ENCODE measurements at places on chromosomes 2 and 18.

DNA sequence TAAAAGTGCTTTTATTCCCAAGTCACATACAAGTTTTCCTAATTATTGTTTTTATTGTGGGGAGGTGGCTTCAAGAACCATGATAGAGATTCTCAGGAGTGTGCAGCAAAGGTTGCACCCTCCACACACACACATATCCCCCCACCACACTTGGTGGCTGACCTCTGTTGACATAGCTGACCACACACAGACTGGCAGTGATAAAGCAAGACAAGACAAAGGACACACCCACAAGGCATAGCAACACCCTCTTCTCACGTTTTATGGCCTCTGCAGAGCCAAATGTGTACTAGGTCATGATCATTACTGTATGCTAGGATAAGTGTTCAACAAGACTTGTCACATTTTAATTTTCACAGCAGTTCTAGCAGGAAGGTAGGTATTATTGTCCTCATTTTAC lies 143.0 kb upstream of the EPC2 start:
- DNase-seq, result no peak

GRCh38 chr18:41370740-41371139 lies 584.3 kb upstream of the PIK3C3 start:
- DNase-seq, result no peak

DNA sequence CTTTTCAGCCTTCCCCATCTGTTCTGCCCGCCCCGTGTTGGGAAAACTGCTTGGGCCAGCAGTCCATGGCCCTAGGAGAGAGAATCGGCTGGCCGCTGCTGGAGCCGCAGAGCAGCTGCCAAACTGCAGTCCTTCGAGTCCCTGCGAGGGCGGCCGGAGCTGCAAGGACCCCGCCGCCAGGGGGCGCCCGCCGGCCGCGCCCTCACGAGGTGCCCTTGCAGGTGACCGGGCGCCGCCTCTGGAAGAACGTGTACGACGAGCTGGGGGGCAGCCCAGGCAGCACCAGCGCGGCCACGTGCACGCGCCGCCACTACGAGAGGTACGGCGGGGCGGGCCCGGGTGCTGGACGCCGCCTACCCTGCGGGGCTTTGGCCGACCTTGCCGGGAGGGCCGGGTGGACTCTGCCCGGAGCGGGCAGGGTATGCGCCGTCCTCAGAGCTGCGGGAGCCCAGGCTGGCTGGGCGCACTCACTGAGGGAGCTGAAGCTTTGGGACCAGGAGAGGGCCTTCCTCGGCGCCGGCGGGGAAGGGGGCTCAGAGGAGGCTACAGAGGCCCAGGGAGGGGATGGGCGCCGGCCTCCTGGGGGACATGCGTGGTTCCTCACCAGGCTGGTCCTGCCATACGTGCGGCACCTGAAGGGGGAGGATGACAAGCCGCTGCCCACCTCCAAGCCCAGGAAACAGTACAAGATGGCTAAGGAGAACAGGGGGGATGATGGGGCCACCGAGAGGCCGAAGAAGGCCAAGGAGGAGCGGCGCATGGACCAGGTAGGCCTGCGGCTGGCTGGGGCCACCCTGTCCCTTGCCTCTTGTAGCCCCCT lies 13.6 kb downstream of the ARID5A start:
- DNase-seq, result no peak

GRCh38 chr18:68660354-68661183 lies 54.3 kb downstream of the TMX3 start:
- peak; percentile 40 for DNase-seq

GRCh38 chr2:237091779-237092436 lies 6.2 kb downstream of the COPS8 start:
- no peak for DNase-seq

GRCh38 chr18:63617049-63617914 lies 26.8 kb downstream of the SERPINB4 start:
- peak; percentile 82 for DNase-seq

- no peak for DNase-seq
Observed at GRCh38 chr18:59865241-59865986, 34.4 kb upstream of the PMAIP1 start.

- no peak for DNase-seq
Observed at GRCh38 chr2:19352946-19353720, 5.3 kb downstream of the OSR1 start.

DNA sequence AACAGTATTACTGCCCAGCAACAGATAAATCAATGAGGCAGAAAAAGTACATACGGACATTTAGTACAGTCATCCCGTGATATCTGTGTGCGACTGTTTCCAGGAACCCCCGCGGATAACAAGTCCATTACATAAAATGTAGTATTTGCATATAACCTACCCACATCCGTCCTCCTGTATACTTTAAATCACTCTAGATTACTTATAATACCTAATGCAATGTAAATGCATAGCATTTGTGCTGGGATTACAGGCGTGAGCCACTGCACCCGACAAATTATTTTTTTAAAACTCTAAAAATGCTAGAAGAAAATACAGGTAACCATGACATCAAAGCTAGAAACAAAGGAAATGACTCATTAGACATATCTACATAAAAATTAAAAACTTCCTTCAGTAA lies 91.6 kb downstream of the FAM161A start:
- DNase-seq, result no peak

DNA sequence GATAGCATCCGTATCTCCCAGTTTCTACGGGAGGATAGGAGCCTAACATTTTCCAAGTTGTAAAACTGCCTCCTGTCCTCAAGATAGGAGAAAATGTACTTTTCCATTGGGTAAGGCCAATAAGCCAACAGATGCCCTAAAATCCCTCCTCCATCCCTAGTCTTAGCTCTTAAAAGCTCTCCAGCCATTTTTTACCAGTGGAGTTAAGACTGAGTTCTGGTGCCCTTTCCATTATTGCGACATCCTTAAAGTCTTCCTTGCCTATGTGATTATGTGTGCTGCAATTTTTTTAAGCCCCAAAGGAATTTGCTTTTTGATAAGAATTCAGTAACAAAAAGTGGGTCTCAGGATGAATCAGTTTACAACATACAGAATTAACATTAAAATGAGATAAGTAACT lies 33.0 kb downstream of the LINC00305 start:
- DNase-seq, result no peak

GRCh38 chr2:8926356-8926755 lies 77.1 kb downstream of the MBOAT2 start:
- DNase-seq, result no peak

DNA sequence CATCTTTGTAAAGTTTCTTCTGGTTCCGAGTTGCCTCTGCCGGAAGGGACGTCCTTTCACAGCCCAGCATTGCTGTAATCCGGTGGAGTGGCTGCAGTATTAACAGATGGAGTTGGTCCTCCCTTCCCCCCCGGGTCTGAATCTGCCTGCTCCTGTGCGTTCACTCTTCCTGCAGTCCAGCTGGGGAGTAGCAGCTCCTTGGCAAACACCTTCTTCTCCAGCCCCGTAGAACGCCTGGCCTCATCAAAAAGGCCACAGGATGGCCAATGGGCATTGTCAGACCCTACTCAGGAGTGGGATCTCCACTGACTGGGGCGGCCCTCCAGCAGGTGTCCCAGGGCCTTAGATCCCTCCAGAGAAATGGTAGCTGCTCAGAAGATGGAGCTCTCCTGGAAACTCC lies 234.0 kb downstream of the FAM210A start:
- DNase-seq, result no peak

DNA sequence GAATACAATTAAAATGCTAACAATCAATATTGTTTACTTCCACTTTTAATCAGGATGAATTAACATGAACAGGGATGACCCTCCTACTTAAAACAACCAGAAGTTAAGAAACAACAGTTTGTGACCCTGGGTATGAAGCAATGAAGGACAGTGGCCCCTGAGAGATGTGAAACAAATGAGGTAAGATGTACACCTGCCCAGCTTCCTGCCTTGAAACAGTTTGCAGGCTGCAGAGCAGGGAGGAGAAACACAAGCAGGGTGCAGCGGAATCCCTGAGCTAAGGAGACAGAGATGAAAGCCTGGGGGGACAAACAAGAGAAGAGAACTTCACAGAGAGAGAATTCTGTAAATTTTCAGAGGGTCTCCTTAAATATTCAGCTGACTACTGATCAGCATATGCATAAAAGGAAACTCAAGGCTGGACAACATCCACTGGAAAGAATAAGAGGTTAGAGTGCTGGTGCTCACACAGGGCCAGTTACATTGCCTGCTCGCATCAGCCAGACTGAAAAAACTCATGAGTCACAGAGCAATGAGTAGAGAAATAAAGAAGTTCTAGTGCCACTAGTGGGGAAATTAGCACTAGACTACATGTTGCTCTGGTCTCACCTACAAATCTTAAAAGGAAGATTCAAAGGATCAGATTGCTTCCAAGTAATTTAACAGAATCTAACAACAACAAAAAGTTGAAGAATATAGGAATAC lies 106.4 kb downstream of the PID1 start:
- no peak for DNase-seq

GRCh38 chr2:64142741-64143168 lies 1.5 kb downstream of the PELI1 start:
- no peak for DNase-seq

DNA sequence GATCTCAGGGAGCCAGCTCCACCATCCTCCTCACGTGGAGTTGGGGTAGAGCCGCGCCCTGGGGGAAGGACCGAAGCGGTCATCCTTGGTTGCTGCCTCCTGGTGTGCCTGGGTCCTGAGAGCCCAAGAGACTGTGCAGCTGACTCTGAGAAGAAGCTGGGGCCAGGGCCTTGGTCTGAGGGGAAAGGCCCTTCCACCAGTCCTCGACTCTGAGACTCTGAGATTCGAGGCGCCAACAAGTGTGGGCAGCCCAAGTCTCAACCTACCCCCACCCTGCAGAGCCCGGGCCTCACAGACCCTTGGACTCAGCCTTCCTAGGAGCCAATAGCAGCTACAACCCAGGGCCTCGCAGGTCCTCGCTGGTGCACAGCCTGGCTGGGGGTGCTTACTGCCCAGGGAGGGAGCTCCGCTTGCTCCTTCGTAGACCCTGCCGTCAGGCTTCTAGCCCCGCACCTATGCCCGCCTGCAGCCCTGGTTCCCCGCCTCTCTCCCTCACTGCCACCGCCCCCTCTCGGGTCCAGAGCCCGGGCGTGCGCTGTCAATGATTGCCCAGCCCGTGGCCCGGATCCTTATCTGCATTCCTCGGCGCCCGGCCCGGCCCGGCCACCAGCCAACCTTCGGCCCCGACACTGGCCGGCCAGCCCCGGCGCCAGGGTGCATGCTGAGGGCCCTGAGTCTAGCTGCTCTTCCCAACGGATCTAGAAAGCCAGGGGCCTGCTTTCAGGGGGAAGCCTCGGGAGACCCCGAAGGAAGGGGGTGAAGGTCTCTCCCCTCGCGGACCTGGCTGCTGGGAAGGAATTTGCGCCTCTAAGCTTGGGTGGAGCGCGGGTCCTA lies 2.0 kb downstream of the IHH start:
- DNase-seq, result no peak

GRCh38 chr2:200318940-200319435 lies 12.5 kb downstream of the SPATS2L start:
- DNase-seq, result no peak

- DNase-seq, result no peak
Observed at GRCh38 chr2:45902781-45903375, 251.4 kb downstream of the PRKCE start.

DNA sequence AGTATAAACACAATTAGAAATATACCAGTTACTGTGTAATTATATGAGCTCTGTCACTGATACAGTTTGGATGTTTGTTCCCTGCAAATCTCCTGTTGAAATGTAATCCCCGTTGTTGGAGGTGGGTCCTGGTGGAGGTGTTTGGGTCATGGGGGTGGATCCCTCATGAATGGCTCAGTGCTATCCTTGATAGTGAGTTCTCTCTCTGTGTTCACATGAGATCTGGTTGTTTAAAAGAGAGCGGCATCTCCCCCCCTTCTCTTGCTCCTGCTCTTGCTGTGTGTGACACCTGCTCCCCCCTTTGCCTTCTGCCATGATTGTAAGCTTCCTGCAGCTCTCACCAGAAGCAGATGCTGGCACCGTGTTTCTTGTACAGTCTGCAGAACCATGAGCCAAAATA lies 24.1 kb downstream of the MTX2 start:
- no peak for DNase-seq

GRCh38 chr2:231176066-231176465 lies 22.4 kb upstream of the ARMC9 start:
- DNase-seq, result no peak

DNA sequence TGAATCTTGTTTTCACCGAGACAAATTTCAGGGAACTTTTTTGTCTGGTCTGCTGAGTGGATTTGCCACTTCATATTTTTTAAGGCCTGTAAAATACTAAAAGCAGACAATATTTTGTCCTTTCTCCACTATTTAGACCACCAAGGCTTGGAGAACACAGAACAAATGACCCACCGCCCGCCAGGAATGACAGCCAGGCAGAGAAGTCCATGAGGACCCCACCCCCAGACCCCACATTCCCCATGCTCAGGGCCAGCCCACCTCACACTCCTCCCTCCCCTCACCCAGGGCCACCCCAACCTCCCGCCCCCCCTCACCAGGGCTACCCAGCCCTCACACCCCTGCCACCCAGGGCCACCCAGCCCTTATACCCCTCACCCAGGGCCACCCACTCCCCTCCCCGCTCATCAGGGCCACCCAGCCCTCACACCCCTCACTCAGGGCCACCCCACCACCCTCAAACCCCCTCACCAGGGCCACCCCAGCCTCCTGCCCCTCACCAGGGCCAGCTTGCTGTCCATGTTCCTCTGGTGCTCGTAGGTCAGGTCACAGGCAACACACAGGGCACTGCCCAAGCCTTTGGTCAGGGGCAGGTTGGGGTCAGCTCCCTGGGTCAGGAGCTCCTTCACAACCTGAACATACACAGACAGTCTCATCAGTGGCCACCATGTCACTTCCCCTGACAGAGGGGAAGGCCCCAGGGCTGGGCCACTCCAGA lies 50.6 kb downstream of the ANKMY1 start:
- DNase-seq, result no peak

DNA sequence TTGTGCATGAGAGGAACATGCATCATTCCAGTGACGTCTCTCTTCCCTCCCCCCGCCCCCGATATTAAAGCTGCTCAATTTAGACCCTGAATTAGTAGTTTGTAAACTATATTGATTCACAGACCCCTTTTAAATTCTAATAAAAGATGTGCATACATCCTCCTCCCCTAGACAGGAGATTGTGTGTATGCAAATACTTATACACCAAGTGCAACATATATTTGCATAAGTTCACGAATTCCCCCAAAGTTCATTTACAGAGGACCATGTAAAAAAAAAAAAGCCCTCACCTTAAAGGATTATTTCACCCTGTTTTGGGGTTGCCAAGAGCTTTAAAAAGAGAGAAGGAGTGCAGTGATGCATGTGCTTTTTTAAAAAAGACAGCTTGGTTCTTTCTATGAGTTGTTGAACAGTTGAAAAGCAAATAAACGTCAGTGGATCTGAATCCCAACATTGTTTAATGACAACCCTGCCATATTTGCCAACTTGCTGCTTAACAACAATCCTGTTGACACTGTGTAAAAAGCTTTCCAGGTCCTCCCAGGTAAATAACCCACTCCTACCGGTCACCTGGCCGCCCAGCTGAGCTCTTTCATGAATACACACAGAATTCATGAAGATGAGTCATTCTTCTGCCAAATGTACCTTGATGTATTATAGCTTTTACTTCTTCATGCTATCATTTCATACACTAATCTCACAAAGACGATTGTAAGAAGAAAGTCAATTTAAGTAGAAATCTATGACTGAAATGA lies 211.5 kb downstream of the IKZF2 start:
- DNase-seq, result peak; percentile 69

All from NCI-H1092 (cell line).